ENCODE measurements at places on chromosomes 11 and 22.

GRCh38 chr22:27259433-27259832, 542.1 kb downstream of the MN1 start:
- DNase-seq = no peak

- no peak for DNase-seq
These were observed 12.4 kb upstream of the HTATIP2 start for GRCh38 chr11:20351136-20351535.

- DNase-seq = no peak
These were observed 67.4 kb upstream of the PRDM11 start for GRCh38 chr11:45079075-45079444.

- peak; percentile 84 for DNase-seq
These were observed 14.6 kb downstream of the MMP13 start for GRCh38 chr11:102940714-102941588.

GRCh38 chr11:92361551-92361950, 136.9 kb downstream of the FAT3 start:
- DNase-seq = no peak

- DNase-seq = no peak
These were observed 101.5 kb downstream of the PLEKHA7 start for GRCh38 chr11:16912692-16913111.

DNA sequence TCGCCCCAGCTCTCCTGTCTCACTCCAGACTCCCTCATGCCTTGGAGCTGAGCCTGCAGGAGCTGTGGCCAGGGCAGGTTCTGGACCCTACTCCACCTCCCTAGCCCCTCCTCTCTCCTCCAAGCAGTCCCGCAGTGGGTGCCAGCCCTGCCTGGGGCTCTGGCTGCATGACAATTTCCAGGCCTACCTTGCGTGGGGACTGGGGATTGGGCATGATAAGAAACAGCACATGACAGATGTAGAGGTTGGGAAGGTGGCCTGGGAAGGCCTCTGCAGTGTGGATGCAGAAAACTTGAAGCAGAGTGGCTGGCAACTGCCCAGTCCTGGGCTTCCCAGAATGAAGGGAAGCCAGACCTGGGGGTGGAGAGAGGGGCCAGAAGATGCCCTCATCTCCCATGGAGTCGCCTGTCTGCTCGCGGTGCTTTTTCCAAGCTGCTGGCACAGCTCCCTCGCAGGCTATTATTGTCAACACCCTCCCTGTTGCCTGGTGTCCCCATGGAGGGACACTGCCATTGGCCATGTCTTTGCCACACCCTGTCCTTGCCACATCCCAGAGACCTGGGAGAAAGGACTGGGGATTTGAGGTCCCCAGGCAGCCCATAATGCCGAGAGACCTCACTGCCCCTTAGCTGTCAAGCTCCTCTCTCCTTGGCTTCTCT, 48.9 kb upstream of the CDON start:
- DNase-seq = no peak

- no peak for DNase-seq
These were observed 1197.5 kb upstream of the TENM4 start for GRCh38 chr11:80638296-80638695.

GRCh38 chr11:34823639-34824038, 92.5 kb downstream of the APIP start:
- no peak for DNase-seq

DNA sequence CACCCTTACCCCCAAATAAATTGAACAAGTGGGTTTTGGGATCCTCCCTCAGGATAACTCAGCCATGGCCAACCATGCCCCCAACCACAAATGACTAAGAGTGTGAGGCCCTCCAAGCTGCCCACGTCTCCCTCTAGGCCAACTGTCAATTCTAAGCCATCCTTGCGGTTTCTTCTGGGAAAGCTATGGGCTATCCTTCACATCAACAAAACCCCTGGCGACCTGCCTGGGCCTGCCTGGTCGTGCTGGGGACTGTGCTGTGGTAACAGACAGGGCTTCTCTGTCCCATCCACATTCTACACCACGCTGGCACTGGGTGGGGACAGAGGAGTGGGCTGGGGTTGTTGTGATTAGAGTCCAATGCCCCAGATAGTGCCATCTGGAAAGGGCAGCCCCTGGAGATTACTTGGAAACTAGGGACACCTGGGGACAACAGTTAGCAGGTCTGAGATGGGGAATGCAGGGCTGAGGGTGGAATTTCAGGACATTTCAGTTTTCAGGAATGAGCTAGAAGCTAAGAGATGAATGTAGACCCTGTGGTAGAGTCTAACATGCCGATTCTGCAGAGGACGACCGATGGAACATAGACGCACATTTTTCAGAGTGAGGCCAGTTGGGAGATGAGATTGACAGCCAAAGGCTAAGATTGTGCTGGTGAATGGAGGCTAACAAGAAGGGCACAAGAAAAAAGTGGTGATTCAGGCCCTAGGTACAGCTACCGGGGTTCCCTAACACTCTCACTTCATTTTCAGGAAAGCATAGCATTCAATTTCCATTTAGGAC, 131.9 kb downstream of the RASSF10 start:
- no peak for DNase-seq

GRCh38 chr11:2982214-2982613, 9.9 kb downstream of the NAP1L4 start:
- no peak for DNase-seq

DNA sequence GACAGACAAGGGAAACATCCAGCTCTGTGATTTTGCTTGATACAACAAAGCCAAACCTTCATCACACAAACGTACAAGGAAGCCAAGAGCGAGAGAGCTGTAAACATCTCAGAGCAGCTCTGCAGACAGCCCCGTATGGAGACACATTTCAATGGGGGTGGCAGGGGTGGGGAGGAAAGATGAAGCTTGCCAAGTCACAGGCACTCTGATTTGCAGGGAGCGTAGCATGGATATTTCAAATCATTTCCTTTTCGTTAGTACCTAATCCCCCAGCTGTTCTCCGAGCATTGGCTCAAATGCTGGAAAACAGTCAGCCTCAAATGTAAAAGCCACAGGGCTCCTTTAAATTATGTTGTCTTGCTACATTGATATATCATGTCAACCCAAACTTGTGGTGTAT, 458.9 kb upstream of the CADM1 start:
- no peak for DNase-seq

GRCh38 chr11:95531116-95531515, 258.5 kb downstream of the FAM76B start:
- no peak for DNase-seq

DNA sequence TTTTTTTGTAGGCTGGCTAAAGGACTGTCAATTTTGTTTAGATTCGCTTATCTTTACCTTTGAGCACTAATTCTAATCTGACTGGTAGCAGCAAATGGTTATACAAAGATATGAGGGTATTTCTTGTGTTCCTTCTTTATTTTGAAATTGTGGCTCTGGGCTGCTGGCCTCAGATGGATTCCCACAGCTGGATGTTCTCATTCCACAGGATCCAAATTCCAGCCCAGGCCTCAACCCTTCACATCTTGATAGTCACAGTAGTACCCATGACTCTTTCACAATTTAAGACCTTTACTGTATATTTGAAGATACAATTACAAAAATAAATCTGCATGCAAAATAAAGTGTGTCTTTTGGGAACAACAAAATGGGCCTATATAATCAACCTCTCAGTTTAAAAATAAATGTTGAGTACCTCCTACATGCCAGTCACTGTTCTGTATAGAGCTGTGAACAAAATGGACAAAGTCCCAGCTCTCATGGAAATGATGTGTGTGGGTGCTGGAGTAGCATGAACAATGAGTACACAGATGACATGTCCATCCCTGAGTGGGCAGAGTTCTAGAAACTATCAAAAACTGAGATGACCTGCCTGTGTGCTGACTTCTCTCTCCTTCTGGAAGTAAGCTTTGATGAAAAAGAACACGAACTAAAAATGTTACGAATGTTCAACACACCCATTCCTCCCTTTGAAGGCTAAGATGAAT, 51.7 kb upstream of the FBXO3 start:
- DNase-seq = no peak

DNA sequence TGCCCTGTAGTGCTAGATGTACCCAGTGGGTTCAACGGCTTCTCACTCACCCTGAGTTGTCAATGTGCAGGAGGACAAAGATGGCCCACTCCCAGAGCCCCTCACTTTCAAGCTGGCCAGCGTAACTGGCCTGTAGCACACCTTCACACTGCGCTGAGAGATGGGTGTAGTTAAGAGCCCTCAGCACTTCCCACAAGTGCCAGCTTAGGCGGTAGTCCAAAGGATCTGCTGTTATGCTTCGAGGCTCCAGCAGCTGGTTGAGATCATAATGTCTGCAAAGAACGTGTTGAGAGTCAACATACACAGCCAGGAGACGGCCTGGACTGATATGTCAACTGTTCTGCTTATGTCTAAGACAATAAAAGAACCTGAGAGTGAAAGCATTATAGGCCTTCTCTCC, 14.7 kb upstream of the CHRNA10 start:
- no peak for DNase-seq

DNA sequence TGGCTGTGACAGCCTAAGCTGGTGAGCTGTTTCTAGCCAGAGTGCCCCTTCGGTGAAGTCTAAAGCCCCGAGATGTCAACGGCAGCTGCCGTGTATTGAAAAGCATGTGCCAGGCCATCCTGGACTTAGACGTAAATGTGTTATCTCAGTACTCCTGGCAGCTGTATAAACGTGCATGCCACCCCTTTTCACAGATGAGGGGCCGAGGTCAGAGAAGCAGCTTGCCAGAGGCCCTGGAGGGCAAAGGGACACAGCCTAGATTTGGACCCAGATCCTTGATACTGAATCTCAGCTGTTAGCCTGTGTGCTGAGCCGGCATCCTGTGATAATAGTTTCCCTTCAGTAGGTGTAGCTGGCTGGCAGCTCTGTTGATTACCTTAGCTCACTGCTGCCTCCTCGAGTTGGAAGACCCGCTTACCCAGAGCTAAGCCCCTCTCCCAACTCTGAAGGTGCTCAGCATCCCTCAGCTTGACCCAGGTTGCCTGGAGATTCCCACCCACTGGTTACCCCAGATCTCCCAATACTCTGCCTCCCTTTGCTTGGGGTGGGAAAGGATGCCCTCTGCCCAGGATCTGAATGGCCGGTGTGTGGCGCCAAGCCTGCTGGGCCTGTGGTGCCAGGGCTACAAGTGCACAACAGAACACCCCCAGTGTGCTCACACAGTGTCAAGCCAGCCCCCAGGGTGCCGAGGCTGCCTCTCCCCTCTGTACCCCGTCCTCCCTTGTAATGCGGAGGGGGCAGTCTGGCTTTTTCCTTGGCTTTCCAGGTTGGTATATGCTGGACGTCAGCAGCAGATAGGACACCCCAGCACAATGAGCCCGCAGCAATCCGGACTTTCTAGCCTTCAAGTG, 59.8 kb upstream of the WNT7B start:
- DNase-seq = peak; percentile 67

GRCh38 chr22:23256986-23257888, 76.9 kb downstream of the BCR start:
- DNase-seq = peak; percentile 33

DNA sequence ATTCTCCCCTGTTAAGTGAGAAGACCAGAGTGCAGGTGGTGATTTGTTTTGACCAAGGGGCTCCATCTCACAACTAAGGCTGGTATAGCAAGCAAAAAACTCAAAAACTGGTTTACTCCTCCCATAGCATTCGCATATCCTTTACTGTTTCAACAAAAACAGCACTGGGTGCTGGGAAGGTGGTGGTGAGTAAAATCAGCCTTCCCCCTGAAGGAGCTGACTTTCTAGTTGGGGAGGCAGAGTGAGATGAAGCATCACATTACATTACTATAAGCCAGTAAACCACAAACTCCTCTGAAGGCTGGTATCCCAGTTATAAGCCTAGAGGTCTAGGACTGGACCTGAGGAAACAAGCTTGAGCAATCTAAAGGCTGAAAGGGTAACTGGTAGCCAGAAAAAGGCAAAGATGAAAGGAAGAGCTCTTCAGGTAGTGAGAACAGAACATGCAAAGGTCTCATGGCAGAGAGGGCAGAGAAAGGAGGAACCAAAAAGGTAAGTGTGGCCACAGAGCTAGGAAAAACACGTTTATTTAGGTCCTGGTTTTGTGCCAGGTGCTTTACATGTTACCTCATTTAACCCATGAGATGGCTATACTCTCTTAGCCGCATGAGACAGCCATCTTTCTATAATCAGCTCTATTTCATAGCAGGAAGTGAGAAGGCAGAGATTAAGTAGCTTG, 22.3 kb downstream of the TMEM123 start:
- DNase-seq = no peak

- no peak for DNase-seq
These were observed 14.3 kb downstream of the PDGFB start for GRCh38 chr22:39230261-39231196.

- peak; percentile 91 for DNase-seq
These were observed 68.1 kb downstream of the CSTPP1 start for GRCh38 chr11:47004595-47005033.

GRCh38 chr11:70247710-70248072, 22.8 kb upstream of the PPFIA1 start:
- no peak for DNase-seq

DNA sequence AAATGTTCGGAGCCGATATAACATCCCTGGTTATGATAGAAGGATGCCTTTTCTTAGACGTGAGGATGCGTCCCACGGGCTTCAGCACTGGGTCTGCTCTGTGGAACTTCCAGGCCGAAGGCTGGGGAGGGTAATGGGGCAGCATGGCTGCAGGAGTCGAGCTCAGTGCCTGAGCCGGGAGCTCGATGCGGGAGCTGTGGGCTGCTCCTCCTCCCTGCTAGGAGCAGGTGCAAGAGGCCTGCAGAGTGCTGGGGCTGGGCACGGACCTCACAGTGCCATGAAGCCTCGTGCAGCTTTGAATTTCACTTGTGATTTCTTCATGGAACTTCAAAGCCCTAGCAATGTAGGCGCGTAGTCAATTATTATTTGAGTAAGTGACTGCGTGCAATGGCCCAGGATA, 6.0 kb downstream of the TUBA8 start:
- no peak for DNase-seq

DNA sequence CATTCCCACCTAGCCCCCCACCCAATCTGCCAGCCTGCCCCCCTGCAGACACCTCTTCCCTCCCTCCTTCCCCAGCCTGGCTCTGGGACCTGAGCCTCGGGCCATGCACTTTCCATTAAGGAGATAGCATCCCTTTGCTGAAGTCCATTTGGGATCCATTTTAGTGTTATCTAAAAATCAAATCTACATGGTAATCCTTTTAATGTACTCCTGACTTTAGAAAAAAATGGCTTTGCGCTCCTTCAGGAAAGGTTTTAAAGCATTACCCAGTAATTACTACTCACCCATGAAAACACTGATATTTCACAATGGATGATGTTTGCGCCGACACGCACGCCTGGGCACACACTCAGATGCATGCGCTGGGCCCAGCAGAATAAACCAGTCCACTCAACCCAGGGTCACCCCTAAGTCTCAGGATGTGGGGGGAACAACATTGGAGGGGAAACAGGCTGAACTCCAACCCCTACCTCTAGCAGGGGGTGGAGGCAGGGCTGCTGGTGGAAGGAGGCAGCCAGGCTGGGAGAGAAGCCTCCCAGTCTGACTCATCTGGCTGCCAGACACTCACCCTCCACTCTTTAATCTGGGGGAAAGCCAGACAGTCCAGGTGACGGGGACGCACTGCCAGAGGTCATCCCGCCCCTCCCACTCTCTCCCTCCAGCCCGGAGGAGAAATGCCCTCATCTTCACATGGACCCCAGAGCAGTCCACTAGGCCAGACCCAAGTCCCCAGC, 29.8 kb downstream of the LMO1 start:
- peak; percentile 50 for DNase-seq

Measured in hepatocyte (in vitro differentiated cells).